ENCODE measurements at places on chromosomes 11 and 22.

DNA sequence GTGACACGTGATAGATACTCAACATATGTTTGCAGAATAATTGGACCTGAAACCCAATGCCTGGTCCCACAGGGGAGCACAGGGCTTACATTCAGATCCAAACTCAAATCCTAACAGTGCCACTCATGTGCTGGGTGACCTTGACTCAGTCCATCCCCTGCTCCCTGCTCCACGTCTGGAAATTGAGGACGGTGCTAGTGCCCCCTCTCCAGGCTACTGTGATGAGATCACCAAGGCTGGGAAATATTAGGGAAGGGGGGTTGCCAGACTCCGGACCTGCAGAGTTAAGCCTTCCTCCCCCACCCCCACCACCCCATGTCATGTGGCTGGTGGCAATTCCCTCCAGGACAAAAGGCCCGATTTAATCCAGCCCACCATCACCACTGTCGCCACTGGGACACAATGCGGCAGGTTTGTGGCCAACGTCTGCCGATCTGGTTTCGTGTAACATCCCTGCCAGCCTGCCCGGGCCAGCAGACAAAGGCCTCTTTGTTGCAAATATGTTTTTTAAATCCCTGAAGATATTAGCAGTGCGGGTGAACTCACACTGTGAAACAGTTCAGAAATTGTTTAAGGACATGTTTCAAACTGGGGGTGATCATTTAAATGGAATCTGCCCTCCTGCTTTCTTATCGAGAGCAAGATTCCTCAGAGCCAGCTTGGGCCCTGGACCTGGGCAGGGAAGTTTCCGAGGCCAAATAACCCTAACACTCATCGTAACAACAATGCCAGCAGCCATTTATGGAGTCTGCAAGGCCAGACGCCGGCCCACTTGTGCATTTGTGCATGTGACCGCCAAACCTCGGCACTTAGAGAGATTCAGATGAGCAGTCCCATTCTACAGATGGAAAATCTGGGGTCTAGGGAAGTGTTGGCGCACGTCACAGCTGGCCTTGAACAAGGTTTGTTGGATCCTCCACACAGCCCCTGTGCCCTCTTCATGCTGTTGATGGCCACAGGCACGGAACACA, 19.6 kb upstream of the MN1 start:
- DNase-seq: no peak

DNA sequence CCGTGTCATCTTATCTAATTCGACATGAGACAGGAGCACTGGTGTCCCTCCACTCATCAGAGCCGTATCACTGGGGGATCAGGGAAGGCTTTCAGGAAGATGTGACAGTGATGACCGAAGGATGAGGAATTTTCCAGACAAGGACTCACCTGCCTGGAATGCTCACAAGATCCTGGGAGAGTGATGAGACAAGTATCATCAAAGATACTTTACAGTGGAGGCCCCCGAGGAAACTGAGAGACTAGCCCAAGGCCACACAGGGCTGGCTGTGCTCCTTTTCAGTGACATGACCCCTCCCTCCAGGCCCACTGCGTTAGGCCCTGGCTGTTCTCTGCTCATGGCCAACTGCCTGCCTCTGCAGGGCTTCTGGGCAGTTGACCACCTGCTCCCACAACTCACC, 13.0 kb downstream of the CLPB start:
- DNase-seq: no peak

- DNase-seq: no peak
Measured at GRCh38 chr11:12266132-12266531, 111.2 kb upstream of the PARVA start.

- peak; percentile 39 for DNase-seq
Measured at GRCh38 chr11:64321533-64321932, 3.6 kb downstream of the PRDX5 start.

DNA sequence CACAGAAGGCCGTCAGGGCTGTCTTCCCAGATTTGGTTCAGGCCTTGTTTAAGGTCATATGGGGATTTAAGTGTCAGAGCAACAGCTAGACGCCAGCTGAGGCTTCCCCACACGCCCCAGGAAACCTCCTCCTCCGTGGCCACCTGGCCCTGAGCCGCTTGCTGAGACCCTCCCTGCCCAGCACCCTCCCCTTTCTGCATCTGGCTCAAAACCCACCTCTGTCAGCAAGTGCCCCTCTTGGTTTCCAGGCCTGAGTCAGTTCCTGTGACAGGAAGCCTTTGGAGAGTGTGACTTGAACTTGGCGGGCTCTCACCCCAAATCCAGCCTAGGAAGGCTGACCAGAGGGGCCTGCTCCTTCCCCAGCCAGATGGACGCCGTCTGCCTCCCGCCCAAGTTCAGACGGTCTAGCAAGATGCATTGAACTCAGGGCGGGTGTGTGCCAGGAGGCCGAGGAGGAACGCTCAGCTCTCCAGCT, 561 bp downstream of the FXYD2 start:
- DNase-seq: no peak

GRCh38 chr11:65317025-65317786, 2.5 kb downstream of the CDC42EP2 start:
- peak; percentile 42 for DNase-seq

GRCh38 chr11:68528630-68529029, 68.1 kb downstream of the PPP6R3 start:
- no peak for DNase-seq

- no peak for DNase-seq
Measured at GRCh38 chr11:58776891-58777710, 45.4 kb upstream of the GLYAT start.

- DNase-seq: no peak
Measured at GRCh38 chr11:64008914-64009633, 22.8 kb downstream of the OTUB1 start.
